ENCODE measurements at places on chromosomes 5 and 9. TPM values are rescaled to one million over a fixed set of nuclear protein-coding genes. Genes with fewer than 3 reads are reported as not detected.

- no peak for DNase-seq
Measured at GRCh38 chr9:92949266-92949982, 2.1 kb downstream of the FGD3 start.

GRCh38 chr5:76608833-76609232 lies 14.4 kb downstream of the F2RL2 start:
- DNase-seq: peak; percentile 36

DNA sequence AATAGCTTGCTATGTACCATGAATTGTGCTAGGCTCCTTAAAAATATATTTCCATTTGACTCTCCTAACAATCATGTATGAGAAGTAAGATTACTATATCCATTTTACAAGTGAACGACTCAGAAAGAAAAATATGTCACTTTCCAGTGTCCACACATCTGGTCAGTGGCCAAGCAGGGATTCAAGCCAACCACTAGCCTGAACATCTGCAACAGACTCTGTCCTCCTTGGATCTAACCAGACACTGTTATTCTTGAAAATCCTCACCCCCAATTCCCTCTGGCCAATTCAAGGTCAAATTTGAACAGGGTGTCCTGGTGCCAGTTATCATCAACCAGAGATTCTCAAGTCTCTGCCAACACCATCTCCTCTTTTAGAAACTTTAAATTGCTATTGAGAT lies 344.1 kb upstream of the WWC1 start:
- DNase-seq: no peak

GRCh38 chr9:93713716-93714115 lies 137.3 kb downstream of the PHF2 start:
- no peak for DNase-seq

DNA sequence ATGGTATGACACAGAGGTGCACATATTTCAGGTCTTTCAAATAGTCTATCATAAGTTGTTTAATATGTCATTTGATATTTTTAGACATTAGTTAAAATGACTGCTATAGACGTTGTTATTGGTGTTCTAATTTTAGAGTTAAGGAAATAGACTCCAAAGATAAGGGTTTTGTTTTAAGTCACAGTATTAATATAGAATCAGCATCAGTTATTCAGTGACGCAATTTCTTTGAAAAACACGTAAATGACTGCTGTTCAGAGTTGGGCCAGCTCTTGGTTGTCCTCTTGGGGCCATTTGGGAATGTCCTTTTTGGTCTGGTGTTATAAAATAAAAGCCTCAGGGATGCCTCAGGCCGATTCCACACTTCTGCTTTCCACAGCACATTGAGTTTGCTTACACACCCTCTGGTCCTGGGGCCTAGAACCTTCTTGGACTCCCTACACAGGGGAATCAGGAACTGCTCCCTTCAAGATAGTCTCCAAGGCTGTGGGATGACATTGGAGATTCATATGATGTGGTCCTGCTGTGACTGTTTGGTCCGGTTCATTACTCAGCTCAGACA lies 14.3 kb downstream of the OTULIN start:
- no peak for DNase-seq

DNA sequence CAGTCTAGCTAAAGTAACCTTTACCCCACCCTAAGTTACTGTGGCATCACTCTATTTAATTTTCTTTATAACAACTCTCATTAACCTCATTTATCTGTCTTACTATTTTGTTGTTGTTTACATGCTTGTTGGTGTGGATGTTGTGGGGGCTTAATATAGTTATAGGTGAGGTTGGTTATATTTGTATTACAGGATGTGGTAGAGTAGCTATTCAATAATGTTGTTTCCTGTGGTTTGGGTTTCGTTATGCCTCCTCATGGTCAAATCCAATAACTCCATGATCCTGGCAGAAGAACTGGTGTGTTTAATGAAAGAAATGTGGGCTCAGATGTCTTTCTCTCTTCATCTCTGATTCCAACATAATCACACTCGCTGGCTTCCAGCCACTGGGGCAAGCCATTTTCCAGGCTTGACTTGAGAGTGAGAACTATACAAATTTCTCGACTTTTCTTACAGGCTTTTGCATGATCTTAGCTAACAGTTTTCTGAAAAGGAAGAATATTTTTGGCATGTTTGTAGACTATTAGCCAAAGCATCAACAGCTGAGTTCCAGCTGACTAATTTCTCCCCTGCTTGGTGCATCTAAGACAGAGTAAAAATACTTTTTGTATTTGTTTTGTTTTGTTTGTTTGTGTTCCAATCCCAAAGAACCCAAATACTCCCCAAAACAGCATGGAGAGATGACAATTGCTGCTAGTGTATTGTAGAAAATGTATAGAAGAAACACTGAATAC lies 303.7 kb upstream of the PAPPA start:
- peak; percentile 64 for DNase-seq

DNA sequence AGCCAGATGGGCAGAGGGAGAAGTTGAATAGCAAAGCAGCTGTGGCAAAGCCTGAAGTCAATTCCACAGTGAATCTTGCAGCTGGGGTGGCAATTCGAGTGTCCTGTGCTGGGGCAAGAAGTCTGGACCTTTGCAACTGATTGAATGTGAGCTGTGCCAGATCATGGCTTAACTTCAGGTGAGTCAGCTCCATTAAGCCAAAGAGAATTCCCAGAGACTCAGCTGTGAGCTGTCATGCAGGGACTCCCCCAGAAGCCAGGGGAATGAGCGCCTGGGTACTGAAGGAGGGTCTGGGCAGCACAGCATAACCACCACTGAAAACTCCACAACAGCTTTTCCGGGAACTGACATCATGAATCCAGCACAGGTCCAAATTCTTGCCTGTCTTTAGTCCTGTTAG lies 153.5 kb upstream of the TRPC7 start:
- no peak for DNase-seq

DNA sequence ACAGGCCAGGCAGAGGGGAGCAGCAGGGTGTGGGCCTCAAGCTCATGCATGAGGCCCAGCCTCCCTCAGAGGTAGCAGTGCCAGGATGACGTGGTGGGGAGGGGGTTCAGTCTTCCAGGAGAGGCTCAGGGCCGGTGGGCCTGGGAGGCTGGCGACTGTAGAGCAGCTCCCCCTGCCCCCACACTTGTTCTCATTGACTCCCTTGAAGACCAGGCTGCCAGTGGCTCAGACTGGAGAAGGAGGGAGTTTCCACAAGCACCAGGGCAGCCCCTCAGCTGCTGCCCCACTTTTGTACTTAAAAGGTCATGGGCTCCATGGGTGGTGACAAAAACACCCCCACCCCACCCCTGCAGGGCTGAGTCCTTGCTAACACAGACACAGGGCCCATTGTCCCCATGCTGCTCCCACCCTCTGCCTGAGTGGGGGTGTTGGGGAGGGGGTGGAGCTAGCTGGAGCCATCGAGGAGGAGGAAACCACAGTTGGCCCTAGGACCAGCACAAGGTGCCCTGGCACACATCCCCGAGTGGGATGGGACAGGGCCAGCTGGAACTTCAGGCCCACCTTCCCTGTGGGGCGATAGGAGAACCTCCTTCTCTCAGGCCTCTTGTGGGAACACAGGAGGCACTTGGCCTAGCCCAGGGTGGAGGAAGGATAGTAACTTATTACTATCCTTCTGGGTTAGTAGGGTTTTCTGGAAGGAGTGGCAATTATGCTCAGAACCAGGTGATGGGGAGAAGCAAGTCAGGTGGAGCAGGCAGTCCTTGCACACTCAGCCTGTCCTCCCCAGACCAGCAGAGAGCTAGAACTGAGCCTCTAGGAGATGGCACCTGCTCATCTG lies 10.7 kb downstream of the PDLIM4 start:
- DNase-seq: no peak

DNA sequence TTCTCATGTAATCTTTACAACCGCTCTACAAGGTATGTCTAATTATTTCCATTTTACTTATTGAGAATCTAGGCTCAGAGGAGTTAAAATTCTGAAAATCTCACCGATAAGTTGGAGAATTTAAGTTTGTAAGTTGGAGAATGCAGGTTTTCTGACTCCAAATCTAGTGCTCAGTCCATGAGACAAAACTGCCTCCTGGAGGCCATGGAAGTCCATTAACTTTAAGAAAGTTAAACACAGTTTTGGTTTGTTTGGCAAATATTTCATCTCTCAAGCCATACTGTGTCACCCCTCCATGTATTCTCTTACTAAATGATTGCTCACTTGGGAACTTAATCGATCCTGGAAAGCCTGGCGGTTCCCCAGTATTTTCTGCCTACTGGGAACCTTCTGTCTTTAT lies 52.6 kb downstream of the INIP start:
- peak; percentile 9 for DNase-seq

DNA sequence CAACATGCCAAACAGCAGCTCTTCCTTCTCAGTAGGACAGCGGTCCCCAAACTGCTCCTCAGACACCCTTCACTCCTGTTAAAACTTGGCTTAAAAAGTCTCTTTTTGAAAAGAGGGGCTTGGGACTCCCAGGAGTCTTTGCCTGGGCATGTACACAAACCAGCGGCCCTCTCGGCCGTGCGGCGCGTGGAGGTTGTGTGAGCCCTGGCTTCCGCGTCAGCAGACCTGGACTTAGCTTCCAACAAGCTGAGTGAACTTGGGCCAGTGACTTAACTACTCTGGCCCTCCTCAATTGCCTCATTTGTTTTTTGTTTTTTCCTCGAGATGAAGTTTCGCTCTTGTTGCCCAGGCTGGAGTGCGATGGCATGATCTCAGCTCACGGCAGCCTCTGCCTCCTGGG lies 15.3 kb upstream of the NTNG2 start:
- DNase-seq: no peak

GRCh38 chr9:129697656-129698253 lies 32.3 kb downstream of the PRRX2 start:
- peak; percentile 48 for DNase-seq

- no peak for DNase-seq
Measured at GRCh38 chr5:17897776-17898175, 263.5 kb downstream of the TAF11L14 start.

DNA sequence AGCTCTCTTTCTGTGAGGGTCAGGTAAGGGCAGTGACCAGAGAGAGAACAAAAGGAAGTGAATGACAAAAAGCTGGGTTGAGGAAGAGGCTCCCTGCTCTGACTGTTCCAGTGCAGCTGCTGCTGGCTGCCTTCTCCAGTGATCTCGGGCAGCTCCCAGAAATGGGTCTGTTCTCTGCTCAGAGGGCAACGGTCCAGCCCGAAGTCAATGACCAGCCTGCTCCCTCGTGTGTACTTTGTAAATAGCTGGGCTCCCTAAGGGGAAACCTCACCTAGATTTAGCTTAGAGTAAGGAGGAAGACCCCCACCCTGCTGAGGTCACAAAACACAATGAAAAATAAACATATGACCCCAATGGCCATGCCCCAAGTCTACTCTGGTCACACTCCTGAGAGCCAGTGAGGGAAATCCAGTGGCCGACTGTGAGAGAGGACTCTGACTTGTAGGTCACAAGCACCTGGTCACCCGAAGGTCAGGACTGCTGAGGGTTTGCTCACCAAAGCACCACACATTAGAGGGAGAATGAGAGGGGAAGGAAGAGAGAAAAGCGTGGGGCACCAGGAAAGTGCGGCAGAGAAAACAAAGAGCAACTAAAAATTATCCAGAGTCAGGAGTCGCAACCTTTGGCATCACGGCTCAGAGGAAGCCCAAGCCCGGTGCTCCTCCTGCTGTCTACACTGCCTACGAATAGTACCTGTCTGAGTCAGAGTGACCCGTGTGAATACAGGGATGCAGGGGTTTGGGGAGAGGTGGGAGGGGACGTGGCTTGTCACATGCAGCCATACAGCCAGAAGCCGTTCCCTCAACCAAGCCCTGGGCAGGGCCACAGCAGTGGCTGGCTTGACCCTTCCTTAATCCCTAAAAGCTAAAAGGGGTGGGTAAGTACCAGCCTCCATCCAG lies 19.8 kb downstream of the NIPAL4 start:
- no peak for DNase-seq

- no peak for DNase-seq
Measured at GRCh38 chr5:34870382-34870781, 31.4 kb downstream of the TTC23L start.

- peak; percentile 77 for DNase-seq
Measured at GRCh38 chr9:3578786-3579185, 53.0 kb upstream of the RFX3 start.

DNA sequence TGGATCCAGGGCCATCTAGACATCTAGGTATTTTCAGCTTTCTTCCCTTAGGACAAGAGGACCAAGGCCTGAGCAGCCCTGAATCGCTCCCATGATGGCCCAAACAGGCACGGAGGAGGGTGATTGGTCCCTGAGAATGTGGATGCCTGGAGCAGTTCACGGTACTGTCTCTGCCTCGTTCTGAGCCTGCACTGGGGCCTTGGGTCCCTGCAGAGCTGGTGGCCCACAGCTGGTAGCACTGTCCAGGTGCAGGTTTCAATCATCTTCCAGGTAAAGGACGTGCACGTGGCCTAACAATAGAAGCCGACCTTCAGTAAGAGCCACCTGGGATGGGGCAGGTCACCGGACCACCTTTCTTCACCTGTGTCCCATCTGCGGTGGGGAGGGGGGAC lies 19.4 kb upstream of the FCN1 start:
- DNase-seq: no peak

Gene ASS1
- 73.1 TPM for total RNA-seq

Gene SPINK7
- not detected for total RNA-seq

Gene TRIM36
- 5.4 TPM for total RNA-seq

Gene ESM1
- 0.98 TPM for total RNA-seq
